ENCODE measurements at places on chromosomes 6 and 20. TPM values are rescaled to one million over a fixed set of nuclear protein-coding genes. Genes with fewer than 3 reads are reported as not detected.
A peak's percentile ranks its signal among the peaks of the same experiment; 100 is the strongest.

DNA sequence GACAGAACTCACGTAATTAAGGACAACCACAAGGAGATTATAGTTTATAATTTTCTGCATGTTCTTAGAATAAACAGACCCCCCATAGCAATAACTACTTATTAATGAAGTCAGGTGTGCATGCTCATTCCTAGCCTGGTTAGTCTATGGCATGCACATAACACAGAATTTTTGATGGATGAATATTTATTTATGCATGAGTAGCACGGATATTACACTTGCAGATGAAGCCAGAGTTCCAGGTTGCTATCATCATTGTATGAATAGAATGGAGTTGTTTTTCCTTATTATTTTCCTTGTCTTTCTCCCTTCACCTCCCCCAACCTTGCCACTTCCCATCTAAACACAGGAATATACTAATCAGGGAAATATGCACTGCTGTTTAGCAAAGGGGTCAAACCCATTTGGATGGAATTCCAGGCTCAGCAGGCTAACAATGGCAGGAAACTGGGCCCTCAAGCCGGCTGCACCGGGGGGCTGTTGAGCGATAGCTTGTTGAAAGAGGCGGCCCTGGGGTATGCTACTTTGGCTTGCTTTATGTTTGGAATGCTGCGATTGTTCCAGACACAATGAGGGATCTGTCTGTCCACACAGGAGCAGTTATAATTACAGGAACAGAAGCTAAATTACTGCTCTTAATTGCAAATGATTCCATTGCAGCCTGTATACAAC, 112.6 kb downstream of the TMEM170B start:
- no peak for DNase-seq

DNA sequence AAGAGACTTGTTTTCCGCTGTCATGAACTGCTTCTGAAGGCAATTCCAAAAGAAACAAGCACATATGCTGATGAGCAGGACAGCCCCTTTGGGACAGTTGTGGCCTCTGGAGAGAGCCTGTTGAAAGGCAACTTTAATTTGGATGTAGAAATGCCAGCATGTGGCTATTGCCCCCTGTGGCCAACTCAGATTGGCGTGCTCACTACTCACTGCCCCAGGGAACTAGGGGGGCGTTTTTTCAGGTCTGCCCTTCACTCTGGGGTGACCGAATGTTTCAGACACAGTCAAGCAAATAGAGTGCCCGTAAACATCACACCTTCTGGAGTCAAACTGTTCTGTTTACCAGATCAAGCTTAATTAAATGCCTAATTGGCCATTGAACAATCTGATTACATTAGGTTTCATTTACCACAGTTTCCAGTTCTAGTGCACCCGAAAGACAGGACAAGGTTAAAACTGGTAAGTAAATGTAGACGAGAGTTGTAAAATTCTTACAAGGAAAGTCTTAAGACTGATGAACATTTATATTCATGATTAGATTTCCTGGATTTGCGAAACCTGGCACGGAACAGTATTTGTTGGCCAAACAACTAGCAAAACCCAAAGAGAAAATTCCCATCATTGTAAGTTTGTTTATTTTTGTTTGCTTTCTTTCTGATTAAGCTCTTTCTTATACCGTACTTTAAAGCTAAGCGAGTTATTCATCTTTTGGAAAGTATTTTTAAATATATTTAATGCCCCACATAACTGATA, 75.9 kb upstream of the SYNJ2 start:
- no peak for DNase-seq

- no peak for DNase-seq
Measured at GRCh38 chr6:64955435-64955848, 751.6 kb downstream of the EYS start.

DNA sequence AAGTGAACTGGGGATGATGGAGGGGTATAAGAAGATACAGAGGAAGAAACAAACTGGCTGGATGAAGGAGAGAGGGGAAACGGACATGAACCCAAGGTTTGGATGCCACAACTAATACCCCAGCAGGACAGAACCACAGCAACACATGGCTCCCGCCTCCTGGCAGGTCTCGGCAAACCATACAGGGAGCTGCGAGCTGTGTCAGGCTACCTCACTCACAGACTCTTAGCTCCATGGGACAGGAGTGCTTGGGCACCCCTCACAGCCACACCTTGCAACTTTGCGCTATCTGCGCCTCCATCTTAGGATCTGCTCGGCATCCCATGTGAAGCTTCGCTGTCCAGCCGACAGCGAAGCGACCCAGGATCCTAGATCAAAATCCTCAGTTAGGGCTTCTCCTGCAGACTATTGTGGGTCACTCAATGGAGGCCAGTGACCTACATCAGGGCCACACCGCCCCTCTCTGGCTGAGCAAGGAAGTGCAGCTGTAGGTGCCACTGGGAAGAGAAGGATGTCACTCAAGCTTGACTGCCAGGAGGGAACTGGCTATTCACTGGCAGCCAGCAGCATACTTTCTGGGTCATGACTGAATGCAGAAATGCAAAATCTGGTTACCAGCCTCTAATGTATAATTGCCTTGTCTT, 174.4 kb upstream of the RIN2 start:
- DNase-seq: peak; percentile 45

BEND6 gene
- total RNA-seq: 2.7 TPM

Measured in NCI-H460 (cell line).